Nucleus accumbens (tissue), 56 donors: ENCODE measurements at places on chromosomes 3 and 15.

DNA sequence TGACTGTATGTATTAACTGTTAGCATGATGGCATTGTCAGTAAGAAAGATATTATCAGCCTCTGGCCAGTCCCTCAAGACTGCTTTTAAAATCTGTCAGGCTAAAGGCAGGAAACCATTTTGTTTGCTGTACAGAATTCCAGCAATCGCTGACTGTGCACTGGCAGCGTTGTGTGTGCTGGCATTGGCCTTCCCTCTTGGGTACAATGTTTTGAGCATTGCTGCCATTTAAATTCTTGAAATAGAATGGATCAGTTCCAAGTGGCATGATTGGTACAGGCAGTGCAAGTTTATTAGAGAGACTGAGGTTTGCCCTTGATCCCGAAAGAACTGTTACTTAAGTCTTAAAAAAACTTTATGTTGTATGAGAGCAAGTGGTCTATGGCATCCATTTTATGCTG lies 788.7 kb downstream of the OTOL1 start:
- DNase-seq = no peak

DNA sequence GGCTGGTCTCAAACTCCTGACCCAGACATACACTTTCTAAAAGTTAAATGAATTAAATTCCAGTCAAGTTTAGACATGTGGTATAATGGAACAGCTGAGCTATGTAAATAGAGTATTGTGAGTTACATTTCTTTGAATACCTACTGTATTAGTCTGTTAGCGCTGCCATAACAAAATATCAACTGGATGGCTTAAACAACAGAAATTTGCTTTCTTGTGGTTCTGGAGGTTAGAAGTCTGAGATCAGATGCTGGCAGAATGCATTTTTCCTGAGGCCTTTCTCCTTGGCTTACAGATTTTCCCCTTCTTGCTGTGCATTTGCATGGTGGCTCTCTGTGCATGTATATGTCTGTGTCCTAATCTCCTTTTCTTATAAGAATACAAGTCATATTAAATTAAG lies 101.5 kb upstream of the TGFBR2 start:
- DNase-seq = no peak

DNA sequence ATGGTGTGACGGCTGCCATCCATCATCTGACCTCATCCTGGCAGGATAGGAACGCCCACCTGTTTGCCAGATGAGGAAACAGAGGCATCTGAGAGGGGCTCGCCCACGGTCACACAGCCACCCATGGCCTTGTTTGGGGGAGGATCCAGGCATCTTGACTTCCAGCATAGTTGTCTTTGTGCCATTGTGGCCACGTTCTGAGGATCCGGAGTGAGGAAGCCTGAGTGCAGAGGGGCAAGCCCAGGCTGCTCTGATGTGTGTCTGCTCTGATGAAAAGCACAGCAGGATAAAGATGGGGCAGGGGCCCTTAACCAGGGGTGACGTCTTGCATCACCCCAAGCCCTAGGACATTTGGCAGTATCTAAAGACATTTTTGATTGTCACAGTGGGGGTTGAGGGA lies 58.7 kb downstream of the FGD5 start:
- DNase-seq = no peak

- no peak for DNase-seq
Measured at GRCh38 chr15:30978328-30978727, 13.1 kb downstream of the MTMR10 start.

DNA sequence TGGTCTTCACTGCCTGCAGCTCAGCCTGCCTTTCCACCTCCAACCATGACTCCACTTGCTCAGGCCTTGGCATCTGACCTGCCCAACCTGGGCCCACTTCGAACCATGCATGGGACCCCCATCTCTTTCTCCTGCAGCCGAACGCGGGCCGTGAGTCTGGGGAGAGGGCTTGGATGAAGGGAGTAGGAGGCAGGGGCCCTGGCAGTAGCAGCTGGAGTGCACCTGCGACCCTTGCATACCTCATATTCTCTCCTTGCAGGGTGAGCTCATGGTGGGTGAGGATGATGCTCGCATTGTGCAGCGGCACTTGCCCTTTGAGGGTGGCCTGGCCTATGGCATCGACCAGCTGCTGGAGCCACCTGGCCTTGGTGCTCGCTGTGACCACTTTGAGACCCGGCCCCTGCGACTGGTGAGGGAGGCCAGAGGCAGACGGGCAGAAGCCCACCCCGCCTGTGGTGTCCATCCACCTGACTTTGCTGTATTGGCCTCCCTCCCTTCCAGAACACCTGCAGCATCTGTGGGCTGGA lies 13.5 kb downstream of the NT5DC2 start:
- DNase-seq = no peak

GRCh38 chr3:100577382-100578008 lies 31.9 kb upstream of the ADGRG7 start:
- no peak for DNase-seq

- DNase-seq = no peak
Measured at GRCh38 chr15:52257734-52258062, 37.9 kb downstream of the MYO5C start.

DNA sequence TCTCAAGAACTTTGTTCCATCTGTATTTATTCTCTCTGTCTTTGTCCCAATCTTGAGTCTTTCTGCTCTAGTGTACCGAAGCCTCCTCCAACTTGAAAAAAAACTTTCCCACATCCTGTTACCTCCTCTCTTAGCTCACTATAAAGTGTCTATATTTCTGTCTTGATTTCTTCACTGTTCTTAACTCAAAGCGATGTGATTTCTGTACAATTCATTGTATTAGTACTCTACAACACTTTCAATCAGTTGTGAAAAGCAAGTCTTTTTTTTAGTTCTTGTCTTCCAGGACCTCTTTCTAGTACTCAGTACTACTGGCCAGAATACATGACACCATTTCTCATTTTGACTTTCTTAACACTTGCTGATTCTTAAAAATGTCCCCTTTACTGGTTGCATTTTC lies 353.5 kb upstream of the SATB1 start:
- no peak for DNase-seq

DNA sequence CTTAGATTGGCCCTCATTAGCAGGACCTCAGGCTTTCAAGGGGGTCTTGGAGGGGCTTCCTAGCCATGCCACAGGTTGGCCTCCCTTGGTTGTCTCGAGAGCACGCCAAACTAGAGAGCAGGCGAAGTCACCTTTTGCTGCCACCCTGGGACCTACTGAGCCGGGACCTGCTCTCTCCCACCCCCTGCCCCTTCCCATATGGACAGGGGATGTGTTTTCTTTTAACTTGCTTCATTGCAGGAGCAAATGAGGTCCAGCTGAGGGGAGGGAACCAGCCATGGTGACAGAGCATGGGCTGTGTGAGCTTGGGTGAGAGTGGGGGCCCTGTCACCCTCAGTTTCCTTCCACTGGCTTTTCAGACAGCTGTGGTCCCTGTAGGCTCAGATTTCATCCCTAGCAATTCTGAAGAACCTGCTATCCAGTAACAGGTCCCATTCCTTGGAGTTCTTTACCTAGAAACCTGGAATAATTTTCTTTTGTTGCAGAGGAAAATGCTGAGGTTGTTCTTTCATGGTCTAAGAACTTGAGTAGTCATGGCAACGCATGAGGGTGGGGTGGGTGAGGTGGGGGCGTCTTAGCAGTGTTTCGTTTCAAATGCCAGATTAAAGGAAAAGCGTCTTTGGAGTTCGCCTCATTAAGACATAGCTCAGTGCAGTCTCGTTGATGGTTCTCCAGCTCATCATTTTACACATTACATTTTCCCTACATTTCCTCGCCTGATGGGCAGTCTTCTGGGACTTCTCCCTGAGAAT lies 20.1 kb upstream of the MAGEF1 start:
- no peak for DNase-seq

- DNase-seq = no peak
Measured at GRCh38 chr15:68479870-68480269, 47.9 kb upstream of the ITGA11 start.

DNA sequence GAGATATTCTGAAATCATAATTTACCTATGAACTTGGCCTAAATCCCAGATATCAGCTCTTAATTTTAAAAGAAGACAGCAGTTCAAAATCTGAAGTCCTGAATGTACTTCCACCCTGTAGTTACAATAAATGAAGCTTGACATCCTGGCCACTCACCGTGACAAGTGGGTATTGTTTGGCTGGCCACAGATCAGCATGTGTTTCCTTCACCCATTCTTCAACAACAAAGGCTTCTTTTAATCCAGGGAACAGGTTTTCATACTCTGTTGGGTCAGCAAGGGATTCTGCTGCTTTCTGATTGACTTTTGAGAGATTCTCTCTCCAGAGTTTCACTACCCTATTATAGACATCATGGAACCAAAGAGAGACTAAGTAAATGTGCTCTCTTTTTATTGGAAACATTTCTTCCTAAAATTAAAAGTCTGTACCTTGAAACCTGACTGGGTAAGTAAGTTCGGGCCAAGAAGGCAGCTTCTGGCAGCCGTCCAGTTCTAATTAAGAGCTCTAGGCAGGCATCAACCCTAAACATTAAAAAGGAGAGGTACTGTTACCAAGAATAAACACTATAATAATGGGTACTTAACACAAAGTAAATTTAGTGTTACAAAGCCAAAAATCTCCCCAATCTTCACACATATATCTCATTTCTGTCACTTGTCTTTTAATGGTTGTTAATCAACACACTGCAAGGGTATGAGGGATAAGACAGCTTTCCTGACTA lies 15.2 kb downstream of the MRPS22 start:
- no peak for DNase-seq

GRCh38 chr3:153356908-153357307 lies 194.9 kb downstream of the RAP2B start:
- no peak for DNase-seq

- DNase-seq = no peak
Measured at GRCh38 chr3:181103605-181104004, 114.1 kb upstream of the DNAJC19 start.

DNA sequence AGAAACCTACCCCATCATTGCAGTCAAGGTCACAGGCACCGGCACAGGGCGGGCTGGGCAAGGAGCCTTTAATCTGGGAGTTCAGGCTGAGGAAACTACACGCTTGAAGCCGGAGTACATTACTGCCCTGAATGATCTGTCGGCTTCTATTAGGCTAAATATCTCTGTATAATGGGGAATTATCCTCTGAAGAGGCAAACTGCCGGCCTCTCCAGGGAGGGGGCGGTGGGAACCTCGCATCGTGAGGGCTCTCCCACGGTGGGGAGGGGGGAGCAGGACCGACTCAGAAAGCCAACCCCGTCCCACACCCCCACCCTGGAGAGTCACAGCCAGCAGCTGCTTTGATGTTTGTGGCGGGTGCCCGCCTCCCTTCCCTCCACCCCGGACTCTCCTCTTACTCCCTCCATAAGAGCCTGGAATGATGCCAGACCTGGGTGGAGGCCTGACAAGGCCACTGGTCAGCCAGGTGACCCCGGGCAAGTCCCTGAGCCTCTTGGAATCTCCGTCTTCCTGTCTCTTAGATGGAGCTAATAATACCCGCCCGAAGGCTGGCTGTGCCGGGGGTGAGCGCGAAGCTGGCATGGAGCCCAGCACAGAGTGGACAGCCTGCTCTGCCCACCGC lies 63.4 kb upstream of the LINGO1 start:
- no peak for DNase-seq

GRCh38 chr3:14472471-14473351 lies 67.4 kb downstream of the GRIP2 start:
- no peak for DNase-seq

GRCh38 chr15:98551936-98552562 lies 96.3 kb upstream of the IGF1R start:
- DNase-seq = no peak

DNA sequence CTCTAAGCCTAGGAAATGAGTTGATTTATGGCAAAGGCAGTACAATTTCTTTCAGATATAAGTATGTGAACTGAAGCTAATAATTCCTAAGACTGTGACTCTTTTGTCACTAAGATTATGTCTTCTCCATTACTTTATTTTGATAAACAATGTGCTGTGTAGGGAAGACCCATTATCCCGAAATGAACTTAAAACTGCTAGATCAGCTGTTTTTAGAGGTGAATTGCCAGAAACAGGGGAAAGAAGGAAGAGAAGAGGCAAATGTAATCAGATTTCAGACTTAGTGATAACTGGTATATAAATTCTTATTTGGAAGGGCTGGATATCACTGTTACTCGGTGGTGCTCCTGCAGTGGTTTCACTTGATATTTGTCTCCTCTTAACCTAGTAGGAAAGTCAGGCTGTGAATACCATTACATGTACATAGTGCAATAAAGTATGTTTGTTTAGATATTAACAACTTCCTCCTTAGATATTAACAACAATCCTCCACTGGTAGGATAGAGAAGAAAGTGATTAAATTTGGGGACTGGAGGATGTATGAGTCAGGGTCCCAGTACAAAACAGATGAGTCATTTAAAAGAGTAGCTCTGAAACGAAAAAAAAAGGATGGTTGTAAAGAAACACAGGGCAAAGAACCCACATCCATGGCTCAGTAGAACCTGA lies 338.5 kb upstream of the KCNH8 start:
- no peak for DNase-seq

DNA sequence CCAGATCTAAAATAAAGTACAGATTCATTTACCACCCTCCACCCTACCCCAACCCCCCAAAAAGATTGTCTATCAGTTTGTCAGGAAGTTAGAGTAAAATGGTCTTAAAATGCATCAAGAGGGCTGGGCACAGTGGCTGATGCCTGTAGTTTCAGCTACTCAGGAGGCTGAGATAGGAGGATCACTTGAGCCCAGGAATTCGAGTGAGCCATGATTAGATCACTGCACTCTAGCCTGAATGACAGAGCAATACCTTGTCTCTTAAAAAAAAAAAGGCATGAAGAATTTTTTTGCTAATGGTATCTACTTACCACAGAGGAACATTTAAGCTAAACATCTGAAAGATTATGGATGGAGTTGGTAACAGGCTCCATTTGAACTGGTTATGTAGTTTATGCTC lies 71.0 kb downstream of the RBM6 start:
- DNase-seq = no peak

DNA sequence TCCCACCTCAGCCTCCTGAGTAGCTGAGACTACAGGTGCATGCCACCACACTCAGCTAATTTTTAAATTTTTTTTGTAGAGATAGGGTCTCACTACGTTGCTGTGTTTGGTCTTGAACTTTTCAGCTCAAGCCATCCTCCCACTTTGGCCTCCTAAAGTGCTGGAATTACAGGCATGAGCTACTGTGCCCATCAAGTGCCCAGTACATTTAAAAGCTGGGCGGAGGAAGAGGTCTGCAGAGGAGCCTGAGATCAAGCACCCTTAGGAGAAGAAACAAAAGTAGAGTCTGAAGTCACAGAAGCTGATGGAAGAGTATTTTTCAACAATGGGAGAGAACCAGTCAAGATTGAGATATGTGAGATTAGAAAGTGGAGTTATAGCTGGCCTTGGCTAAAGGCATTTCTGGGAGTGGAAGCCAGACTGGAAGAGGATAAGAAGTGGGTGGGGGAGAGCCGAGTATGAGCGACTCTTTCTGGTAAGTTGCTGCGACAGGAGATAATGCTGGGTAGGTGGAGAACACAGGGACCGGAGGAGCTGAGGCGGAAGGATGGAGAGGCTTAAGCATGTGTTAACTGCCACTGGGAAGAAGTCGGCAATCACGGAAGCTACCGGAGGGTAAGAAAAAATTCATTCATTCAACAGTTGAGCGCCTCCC lies 782 bp upstream of the IREB2 start:
- no peak for DNase-seq

- DNase-seq = no peak
Measured at GRCh38 chr15:38085114-38085513, 150.7 kb downstream of the TMCO5A start.
